ENCODE measurements at places on chromosomes 13 and 19.

DNA sequence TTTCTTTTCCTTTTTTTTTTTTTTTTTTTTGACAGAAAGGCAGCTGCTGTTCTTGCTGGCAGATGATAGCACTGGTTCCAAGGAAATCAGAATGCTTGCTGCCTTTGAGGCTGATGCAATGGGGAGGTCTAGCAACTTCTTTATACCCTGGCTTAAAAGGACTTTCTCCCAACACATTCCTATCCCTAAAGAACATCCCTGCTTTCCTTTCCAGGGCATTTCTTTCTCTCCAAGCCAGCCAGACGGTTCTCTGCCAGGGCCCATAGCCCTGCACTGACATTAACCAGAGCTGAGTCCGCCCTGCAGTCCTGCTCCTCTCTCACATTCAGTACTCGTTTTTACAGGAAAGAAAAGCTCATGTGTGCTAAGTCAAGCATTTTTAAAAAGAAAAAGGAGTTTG lies 133.9 kb upstream of the WASF3 start:
- DNase-seq, result no peak

DNA sequence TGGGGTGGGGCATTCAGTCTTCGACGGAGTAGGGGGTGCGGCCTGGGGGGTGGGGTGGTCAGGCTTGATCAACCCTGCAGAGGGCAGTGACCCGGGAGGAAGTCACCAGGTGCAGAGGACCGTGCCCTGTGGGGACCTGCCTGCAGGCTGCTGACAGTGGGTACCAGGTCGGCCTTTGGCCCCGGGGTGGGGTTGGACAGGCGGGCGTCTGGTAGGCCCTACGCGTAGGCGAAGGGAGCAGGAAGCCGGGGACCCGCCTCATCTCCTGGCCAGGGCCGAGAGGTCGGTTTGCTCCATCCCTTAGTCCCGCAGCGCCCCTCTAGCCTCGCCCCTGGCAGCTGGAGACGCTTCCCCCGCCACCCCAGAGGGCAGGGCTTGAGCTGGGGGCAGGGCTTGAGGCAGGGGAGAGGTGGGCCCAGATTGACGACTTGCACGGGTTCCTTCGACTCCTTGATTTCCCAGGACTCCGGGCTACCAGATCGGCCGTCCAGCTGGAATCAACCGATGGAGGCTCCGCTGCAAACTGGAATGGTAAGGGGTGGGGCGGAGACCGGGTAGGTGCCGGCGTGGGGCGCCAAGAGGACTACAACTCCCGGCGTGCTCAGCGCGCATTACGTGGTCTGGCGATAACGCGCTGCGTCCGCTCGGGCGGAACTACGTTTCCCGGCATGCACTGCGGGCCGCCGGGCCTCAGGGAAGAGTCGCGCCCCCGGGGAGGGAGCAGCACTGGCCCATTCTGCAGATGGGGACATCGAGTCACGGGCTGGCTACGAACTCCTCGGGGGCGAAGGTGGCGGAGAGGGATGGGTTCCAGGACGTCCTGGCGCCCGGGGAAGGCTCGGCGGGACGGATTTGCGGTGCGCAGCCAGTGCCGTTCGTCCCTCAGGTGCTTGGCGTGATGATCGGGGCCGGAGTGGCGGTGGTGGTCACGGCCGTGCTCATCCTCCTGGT lies at the start of gene PNPLA6:
Gene PNPLA6, plus strand, starts transcription at position 671 of the 951 bp plus-strand sequence. Its CDS starts 72 bp downstream, at position 743.
- DNase-seq, result peak; percentile 97

GRCh38 chr19:18433735-18434398 lies 4.1 kb downstream of the ISYNA1 start:
- no peak for DNase-seq

DNA sequence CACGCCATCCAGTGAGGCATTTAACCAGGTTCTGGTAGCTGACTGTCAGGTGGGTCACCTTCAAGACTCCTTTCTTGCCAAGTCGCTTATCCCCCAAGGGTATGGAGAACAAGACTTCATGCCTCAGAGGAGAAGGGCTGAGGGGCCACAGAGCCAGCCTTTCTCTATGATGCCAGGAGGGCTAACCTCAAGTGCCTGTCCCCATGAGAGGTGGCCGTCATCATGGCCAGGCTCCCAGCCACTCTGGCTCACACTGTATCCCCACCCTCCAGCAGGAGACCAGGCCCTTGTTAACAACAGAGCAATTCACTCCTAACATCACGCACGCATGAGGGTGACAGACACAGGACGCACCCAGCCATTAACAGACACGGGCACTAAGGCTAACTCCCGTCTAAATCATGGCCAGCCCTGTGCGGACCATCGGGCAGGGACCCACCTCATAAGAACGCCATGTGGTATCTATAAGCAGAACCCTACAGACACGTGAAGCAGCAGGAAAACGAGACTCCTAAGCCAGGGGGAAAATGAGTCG lies 38.6 kb upstream of the ISYNA1 start:
- no peak for DNase-seq

GRCh38 chr13:110661256-110661655 lies 44.7 kb downstream of the CARS2 start:
- DNase-seq, result no peak

- peak; percentile 7 for DNase-seq
These were observed 548.2 kb downstream of the GPC5 start for GRCh38 chr13:91946498-91947070.
